ENCODE measurements at places on chromosomes 3 and 15.

- DNase-seq, result no peak
Measured at GRCh38 chr3:94887065-94887464, 824.2 kb downstream of the NSUN3 start.

GRCh38 chr15:76431971-76432370 is 95.4 kb downstream of the ISL2 start:
- DNase-seq, result no peak

GRCh38 chr3:137294839-137295238 is 337.1 kb downstream of the IL20RB start:
- no peak for DNase-seq

- DNase-seq, result no peak
Measured at GRCh38 chr3:38264353-38264771, 1.2 kb upstream of the SLC22A13 start.

DNA sequence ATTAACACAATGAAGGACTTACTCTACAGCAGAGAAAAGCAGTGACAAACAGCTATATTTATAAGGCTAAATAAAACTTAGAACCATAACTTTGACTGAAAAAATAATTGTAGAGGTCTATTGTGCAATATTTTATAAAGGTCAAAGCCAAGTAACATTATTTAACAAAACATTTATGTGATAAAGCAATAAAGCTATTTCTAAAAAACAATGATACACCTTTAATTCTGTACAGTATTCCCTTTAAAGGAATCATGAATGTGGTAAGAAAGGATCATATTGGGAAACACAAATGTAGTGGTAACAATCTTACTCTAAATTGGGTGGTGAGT is 236.4 kb downstream of the ISL2 start:
- DNase-seq, result no peak

GRCh38 chr15:98980899-98981228 is 26.7 kb downstream of the PGPEP1L start:
- DNase-seq, result no peak

- DNase-seq, result no peak
Measured at GRCh38 chr3:63972987-63973386, 50.3 kb downstream of the PSMD6 start.

- DNase-seq, result no peak
Measured at GRCh38 chr3:122886946-122887345, 92.1 kb downstream of the SLC49A4 start.

- peak; percentile 84 for DNase-seq
Measured at GRCh38 chr3:14508966-14509795, 31.0 kb downstream of the GRIP2 start.

GRCh38 chr15:93040288-93041158 is 48.5 kb downstream of the RGMA start:
- no peak for DNase-seq

- DNase-seq, result no peak
Measured at GRCh38 chr15:39235084-39235795, 345.6 kb upstream of the THBS1 start.

GRCh38 chr3:83877910-83878309 is 1080.9 kb upstream of the CADM2 start:
- DNase-seq, result no peak

- DNase-seq, result no peak
Measured at GRCh38 chr15:65405791-65406423, 16.8 kb downstream of the IGDCC4 start.

- no peak for DNase-seq
Measured at GRCh38 chr3:27521872-27522265, 37.7 kb upstream of the SLC4A7 start.

DNA sequence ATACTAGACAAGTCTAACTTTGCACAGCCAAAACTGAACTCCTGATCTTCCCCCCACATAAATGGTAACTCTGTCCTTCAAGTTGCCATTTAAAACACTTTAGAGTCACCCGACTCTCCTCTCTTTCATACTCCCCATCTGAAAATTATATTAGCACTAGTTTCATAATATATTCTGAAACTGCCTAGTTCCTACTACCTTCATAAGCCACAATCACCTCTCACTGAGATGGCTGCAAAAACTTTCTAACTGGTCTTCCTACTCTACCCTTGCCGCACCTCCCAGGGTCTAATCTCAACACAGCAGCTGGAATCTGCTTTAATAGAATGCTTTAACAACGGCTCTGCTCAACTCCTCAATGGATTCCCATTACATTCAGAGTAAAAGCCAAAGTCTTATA is 55.0 kb downstream of the GLB1 start:
- DNase-seq, result no peak

DNA sequence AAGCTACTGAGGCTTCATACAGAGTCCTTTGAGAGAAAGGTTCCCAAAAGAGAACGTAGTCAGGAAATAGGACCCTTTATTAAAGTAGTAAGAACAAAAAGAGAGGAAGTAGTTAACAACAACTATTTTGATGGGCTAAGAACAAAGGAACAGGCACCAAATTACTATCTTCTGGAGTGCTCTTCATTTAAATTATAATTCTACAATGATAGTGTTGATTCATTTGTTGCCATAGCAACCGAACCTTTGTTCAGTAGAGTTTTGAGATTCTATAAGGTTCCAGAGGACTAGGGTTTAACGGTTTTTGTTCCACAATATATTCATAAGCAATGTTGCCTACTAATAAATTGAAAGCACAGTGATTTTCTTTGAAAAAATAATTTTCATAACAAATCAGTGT is 78.8 kb downstream of the CMSS1 start:
- no peak for DNase-seq

DNA sequence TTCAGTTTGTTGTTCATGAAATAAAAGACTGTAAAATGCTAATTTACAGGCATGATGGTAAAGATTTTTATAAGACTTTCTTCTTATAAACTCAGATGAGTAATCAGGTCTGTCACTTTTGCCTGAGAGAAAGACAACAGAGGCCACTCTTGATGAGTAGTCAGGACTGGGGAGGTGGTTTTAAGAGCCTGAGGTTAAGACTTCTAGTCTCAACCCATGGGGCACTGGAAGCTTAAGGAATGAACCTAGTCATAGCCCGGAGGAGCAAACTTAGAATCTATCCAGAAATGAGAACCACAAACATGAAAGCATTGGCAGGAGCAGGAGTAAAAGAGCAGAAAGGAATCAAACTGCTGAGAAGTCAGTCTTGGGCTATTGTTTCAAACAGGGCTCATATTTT is 846.3 kb upstream of the ARPP21 start:
- DNase-seq, result no peak

- DNase-seq, result no peak
Measured at GRCh38 chr3:134361162-134361835, 12.9 kb downstream of the AMOTL2 start.

DNA sequence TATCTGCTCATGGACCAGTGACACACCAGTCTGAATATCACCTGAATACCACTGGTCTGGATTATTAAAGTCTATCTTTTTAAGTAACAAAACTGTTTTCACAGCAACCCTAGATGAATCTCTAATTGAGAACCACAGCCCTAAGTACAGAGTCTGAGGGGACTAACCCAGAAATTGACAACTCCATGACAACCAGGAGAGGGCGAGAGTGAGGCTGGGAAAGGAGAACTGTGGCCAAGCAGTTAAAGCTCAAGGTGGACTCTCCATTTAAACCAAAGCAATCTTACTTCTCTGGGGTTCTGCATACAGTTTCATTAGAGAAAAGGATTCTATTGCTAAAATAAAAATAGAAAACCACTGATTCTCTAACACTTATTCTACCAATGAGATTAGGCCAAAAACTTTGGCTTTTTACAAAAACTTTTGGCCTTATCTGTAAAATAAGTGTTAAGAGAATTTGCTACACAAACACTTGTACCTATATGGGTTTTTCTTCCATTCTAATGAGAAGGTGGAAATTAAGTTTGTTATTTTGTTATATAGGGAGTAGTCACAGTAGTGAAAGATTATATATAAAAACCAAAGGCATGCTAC is 11.4 kb downstream of the NEK10 start:
- peak; percentile 62 for DNase-seq

DNA sequence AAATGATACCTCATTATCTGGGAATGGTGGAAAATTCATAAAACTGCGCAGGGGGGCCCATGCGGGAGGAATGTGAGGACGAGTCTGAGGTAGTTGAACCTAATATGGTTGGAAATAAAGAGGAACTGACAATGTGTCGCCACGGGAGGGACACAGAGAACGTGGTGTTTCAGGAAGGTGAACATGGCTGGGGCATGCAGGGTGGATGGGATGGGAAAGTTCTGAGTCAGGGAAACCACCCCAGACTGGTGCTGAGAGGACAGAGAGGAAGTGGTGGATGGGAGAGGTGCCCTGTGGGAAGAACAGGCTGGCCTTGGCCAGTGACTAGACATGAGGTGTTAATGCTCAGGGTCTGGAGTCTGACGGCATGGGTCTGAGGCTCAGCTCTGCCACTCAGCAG is 137.1 kb upstream of the WNT5A start:
- no peak for DNase-seq

GRCh38 chr3:129365296-129366136 is 62.9 kb downstream of the EFCAB12 start:
- DNase-seq, result no peak

DNA sequence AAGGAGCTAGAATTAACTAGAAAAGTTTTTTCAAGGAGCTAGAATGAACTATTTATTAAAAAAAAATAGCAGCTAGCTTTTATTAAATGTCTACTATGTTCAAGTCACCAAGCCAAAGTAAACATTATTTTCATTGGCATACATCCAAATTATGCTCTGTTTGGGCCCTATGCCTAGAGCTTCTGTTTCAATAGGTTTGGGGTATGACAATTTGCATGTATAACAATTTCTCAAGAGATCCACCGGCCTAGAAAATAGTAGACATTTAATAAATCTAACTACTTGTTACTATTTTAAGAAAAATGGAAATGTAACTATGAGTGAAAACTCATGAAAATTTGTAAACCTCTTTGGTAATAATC is 8.0 kb downstream of the GABRR3 start:
- no peak for DNase-seq

DNA sequence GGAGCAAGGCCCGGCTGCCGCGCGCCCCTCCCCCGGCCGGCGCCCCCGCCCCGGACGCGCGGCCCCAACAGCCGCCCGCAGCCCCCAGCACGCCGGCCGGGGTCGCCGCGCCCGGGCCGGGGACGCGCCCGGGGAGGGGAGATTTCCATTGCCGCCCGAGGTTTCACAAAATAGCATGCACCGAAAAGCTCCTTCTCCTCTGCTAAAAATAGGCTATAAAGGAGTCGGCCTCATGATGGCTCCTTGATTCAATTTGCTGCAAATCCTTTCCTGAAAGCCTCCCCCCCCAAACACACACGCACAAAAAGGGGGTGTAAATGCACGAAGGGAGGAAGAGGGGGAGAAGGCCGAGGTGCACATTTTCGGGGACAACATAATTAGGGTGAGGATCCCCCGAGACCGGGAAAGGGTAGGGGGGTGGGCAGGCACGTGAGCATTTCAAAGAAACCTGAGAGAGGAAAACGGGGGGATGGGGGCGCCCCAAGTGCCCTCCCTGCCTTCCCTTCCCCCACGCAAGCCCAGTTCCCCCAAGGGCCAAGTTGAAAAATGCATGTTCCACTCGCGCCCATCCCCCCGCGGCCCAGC is 734 bp downstream of the TBL1XR1 start:
- peak; percentile 70 for DNase-seq

DNA sequence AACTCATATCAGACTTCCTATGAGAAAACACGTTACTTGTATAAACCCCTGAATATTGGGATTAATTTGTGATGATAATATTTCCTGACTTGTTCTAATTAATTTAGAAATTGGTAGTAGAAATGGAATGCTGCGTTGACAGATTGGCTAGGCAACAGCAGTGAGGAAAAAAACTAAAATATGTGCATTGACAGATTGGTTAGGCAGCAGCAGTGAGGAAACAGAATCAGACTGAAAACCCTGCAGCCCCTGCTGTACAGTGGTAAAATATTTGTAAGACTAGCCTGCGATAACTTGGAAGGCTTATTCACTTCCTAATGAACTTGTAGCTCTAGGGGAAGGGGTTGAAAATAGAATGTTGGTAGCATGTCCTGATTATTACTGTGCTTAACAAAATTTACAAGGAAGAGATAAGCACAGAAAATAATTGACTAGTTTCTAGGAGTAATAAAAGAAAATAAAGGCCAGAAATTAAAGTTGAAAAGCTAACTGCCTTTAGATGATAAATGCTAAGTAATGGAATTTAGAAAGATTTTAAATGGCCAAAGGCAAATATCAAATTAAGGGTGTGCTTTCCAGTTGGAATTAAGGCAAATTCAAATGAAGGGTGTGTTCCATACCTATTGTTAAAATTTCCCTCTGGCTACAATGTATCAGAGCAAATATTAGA is 29.9 kb upstream of the IL16 start:
- no peak for DNase-seq

- peak; percentile 33 for DNase-seq
Measured at GRCh38 chr3:197801891-197802778, 11.1 kb downstream of the LRCH3 start.

- DNase-seq, result no peak
Measured at GRCh38 chr3:107689355-107689754, 166.6 kb downstream of the BBX start.

GRCh38 chr3:59392116-59392515 is 342.3 kb upstream of the CFAP20DC start:
- no peak for DNase-seq

DNA sequence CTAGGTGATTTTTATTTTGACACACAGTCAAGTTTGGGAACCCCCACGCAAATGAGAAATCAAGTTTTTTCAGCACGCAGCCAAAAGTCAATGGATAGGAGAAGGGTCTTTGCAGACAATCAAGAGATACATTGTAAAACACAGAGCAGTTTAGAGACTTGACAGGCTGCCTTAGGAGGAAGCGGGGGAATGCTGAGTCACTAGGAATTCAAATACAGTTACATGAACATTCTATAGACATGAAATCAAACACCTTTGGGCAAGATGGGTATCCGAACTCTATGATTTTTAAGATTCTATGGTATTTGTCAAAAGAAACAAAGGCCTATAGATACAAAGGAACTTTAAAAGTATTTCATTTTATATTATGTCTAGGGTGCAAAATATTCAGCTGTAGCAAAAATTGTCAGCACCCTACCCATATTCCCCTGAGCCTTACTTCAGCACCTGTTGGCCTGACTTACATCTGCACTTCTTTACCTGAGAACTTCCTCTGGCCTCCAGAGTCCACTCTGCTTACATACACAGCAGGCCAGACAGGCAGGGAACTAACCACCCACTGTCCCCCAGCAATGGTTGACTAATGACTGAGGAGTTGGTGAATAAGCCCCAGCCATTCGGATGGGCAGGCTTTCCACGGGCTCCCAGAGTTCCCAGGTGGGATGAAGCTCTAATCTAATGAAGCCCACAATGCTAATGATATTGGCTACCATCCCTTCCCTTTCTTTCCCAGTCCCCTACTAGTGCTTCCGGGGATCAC is 289.3 kb upstream of the RORA start:
- no peak for DNase-seq

- no peak for DNase-seq
Measured at GRCh38 chr3:83622526-83622925, 1336.3 kb upstream of the CADM2 start.

GRCh38 chr15:58678683-58679082 is 70.8 kb downstream of the ADAM10 start:
- no peak for DNase-seq

- peak; percentile 58 for DNase-seq
Measured at GRCh38 chr15:92097474-92098178, 244.1 kb downstream of the SLCO3A1 start.

GRCh38 chr15:101477851-101478362 is 11.6 kb downstream of the PCSK6 start:
- DNase-seq, result no peak
